ENCODE measurements at places on chromosomes 3 and 15.

GRCh38 chr3:190401963-190402362, 14.0 kb downstream of the CLDN16 start:
- no peak for DNase-seq

DNA sequence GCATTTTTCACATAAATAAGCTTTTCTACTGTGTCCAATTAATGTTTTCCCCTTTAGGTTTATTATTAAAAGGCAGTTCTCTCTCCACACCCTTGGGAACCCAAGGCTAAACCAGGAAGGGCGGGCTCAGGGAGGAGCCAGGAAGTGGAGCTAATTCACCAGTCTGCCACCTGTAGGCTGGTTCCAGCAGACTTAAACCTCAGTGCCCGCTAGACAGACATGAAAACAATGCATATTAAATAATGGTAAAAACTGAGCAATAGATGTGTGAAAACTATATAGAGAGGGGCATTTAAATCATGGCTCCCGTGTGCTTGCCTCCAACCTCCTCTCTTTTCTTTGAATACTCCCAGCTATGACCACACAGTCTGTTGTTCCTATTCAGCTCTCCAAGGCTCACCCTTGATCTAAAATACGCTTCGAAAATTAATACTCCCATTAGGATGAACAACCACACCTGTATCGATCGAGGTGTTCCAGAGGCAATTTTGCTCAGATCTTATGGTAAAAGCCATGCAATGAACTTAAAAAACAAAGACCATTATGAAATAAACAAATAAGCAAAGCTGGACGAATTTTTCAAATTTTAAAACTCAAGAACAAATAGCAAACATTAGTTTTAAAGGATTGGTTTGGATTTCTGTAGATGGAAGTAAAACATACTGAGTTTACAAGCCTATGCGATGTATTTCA, 253.3 kb downstream of the TJP1 start:
- no peak for DNase-seq

- DNase-seq: no peak
Measured at GRCh38 chr3:126956866-126957650, 25.9 kb upstream of the PLXNA1 start.

DNA sequence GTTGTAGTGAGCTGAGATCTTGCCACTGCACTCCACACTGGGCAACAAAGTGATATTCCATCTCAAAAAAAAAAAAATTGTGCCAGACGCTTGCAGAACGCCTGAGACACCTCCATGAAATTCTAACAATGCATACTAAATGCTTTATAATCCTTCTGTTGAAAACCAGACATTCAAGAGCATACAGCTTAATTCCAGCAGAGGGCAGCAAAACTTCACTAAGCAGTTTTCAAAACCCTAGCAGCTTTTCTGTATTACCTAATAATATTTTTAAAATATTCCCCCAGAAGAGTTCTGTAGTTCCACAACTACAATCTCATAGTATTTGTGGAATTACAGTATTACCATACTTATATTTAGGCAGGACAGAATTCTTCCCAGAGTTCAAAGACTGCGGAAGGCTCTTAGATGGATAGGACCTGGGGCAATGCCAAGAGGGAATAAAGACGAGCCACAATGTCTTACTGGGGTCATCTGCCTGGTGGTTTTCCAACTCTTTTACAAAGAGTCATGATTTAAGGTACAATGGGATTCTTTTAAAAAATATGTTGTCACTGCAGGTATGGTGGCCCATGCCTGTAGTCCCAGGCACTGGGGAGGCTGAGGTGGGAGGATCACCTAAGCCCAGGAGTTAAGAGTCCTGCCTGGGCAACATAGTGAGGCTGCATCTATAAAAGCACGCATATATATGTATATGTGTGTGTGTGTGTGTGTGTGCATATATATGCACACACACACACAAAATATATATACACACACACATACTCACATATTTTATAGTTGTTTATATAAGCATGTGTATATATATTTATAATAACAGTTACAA, 19.6 kb upstream of the TASOR start:
- no peak for DNase-seq

DNA sequence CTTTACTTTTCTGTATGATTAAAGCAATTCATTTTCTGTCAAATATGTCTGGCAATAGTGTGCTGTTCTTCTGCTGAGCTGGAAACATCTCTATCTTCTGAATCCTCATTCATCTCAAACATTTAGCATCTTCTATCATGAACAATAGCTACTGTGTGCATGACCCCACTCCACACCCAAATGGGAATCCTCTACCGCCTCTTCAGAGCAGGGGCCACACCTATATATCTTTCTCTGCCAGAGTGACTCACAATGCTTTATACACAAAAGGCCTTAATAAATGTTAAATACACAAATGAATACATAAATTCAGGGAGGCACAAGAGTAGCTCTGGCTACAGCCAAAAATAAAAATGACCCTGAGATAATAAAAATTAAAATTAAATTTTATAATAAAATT, 8.0 kb downstream of the ALDH1A2 start:
- no peak for DNase-seq

GRCh38 chr15:63623232-63623969, 26.2 kb downstream of the FBXL22 start:
- DNase-seq: no peak

DNA sequence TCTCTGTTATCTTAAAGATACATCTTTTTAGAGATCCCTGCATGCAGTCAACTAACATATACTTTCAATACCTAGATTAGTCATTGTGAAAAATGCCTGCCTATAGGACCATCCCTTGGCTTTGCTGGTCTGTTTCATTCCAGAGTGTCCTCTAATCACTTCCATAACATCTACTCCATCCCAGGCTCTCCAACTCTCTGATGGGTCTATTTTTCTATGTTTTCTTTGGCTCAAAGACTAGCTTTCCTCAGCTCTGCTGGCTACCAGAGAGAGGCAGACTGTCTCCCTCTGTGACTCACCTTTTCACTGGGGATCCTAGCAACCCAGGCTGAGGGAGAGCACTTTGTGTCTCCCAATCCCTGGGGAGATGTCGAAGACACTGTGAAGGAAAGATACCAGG, 547.7 kb upstream of the MCTP2 start:
- DNase-seq: no peak

- DNase-seq: no peak
Measured at GRCh38 chr3:171974986-171975837, 64.2 kb upstream of the FNDC3B start.

GRCh38 chr3:183265157-183265642, 12.1 kb downstream of the B3GNT5 start:
- no peak for DNase-seq

DNA sequence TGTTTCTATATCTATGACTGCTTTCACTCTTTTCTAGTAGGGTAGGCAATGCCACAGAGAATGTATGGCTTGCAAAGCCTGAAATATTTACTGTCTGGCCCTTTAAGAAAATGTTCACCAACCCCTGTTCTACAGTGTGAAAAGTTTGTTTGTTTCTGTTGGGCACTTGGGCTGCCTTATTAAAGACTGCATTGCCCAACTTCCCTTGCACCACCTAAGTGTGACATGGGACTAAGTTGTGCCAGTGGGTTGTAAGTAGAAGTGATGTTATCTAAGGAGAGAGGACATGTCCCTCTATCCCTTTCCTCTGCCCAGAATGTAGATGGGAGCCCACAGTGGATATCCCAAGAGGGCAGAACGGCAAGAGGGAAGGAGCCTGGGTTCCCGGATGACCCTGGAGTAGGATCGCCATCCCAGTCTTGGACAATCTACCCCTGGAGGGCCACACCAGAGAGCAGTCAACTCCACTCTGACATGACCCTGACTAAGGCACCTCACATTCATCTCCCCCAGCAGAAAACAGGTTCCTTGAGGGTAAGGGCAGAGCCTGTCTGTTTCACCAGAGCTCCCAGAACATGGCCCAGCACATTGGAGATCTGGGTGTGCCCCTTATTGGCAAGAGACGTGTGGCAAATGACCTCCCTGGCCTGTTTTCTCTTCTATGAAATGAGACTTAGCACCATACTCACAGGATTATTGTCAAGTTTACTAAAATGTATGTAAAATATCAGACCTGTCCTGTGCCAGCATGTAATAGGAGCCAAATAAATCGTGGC, 138.8 kb downstream of the SMAD6 start:
- DNase-seq: no peak

DNA sequence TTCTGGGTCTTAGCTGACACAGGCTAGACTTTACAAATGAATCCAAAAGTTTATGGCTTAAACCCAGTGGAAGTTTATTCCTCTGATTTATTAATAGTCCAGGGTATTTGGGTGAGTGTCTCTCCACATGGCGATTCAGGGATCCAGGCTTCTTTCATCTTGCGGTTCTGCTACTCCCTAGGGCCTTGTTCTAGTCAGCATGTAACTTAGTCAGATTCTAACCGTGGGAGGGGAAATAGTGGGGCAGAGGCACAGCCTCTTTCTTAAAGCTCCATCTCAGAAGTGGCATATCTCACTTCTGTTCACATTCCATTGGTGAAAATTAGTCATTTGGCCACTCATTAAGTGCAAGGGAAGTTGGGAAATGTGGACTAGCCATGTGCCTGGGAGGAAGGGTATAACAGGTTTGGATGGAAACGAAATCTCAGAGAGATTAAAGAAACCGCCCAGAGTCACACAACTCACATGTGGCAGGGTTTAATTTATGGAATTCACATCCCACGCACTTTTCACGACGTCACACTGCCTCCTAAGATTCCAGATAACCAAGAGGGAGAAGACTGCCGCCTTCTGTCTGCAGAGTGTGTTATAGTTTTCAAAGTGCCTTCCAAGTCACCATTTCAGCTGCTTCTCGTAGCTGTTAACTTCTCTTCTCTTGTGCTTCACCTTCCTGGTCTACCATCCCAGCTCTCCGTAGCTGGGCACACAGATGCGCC, 11.4 kb upstream of the RASGRF1 start:
- DNase-seq: no peak

DNA sequence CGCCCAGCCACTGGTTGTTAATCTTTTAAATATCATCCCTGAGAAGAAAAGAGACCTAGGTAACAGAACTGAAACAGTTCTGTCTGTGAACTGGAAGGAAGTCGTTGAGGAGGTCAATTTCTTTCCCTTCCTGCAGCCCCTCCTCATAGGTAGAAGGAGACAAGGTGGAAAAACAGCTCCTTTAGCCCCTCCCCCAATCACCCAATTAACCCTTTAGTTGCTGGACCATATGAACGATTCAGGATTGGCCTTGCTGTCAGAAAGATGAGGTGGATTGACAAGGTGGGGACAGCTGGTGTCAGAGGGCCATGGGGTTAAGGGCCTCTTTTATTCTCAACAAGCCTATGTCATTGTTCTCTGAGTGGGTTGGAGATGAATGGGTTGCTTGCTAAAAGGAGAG, 36.0 kb upstream of the ZNF445 start:
- no peak for DNase-seq

GRCh38 chr3:122271246-122271898, 53.7 kb upstream of the CSTA start:
- no peak for DNase-seq

GRCh38 chr15:22810033-22810852, 23.8 kb downstream of the NIPA1 start:
- DNase-seq: no peak

GRCh38 chr15:36653851-36654250, 74.4 kb downstream of the CDIN1 start:
- no peak for DNase-seq

DNA sequence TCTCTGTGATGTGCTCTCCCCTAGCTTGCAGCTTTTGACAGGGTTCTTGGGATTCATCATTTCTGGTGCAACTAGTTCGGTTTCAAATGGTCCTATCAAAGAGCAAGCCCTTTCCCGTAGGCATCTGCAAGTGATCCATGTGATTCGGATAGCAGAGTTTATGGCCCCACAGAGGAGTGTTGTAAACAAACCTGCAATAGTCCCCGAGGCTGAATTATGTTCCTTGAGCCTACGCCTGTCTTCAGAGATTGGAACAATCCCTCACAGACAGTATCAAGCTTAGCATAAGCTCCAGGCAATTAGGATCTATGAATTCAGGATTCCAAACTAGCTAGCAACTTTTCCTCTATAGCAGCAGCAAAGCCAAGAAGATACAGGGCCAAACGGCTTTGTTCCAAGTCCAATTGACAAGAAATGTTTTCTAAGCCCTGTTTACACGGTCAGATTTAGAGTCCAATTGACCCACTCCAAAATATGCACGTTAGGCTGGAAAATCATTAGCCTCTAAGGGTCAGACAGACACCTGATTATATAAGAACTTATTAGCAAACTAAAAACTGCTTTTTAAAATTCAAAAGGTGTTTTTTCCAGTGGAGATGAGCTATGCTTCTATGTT, 24.8 kb downstream of the LNP1 start:
- DNase-seq: no peak

DNA sequence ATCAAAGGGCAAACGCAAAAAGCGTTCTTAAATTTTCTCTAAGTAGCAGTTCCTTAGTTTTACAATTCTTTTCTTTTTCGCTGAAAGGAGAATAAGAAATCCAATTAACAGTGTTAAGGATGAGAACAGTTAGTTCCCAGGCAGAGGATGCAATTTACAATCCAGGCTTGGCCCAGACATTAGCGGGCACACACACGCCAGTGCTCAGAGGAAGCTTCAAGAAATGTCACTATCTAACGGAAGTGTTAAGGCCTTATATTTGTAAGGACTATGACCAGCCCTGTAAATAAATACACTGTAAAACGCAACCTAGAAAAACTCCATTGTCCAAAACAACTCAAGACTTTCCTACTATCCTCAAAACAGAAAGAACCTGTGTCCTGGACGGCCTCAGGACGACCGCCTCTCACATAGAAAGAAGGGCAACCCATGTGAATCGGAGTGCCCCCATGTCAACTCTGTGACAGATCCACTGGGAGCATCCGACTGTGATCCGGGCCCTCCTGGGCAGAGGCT, 1.3 kb downstream of the ACAP2 start:
- DNase-seq: no peak

DNA sequence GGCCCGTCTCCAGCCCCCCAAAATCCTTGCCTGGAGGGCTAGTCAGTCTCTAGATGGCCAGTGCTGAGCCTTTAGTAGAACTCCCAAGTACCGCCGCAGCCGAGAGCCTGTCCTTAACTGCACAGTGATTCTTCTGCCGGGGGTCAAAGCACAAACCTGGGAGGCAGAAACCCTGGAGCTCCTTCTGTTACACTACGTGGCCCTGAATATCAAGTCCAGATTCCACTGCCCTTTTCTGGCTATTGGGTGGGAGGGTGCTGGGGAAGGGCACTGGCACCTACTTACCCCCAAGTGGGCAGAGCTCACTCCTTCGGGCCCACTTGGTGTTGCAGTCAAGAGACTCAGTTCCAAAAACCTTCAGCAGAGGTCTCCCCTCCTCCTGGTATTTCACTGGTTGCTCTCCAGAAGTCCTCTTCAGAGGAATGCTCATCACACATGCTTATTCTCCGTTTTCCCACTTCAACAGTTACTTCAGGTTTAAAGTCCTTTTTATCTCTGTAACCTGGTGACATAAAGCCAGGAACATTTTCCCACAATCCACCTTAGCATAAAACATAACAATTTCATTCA, 10.8 kb downstream of the PDHB start:
- DNase-seq: no peak

DNA sequence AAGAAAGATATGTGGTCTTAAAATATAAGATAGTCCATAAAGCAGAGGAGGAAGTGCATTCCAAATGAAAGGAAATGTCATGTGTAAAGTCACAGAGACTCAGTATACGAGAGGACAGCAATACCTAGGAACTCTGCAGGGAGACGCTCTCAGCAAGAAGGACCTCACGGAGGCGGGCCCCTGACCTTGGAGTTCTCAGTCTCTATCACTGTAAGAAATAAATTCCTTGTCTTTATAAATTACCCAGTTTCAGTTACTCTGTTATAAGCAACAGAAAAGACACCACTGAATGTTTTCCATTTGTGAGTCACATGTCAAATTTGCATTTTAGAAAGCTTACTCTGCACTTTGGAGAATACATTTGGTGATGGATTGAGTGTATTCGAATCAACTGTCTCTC, 140.6 kb downstream of the GBE1 start:
- no peak for DNase-seq

- no peak for DNase-seq
Measured at GRCh38 chr3:196210673-196211556, at the start of gene ZDHHC19. Gene ZDHHC19 (minus strand): TSS chr3:196211400. CDS start chr3:196211315, 85 bp downstream.

Data from stimulated activated CD8-positive, alpha-beta memory T cell treated with anti-CD3 and anti-CD28 coated beads, Interleukin-4, amount 100 ng/mL, for 4 hours (primary cell).